Stimulated activated CD8-positive, alpha-beta memory T cell treated with anti-CD3 and anti-CD28 coated beads, Interleukin-7, amount 100 ng/mL, for 1 hour (primary cell): ENCODE measurements at places on chromosomes 11 and 22.

GRCh38 chr22:46090631-46091201, 59.6 kb upstream of the PPARA start:
- DNase-seq = no peak

- no peak for DNase-seq
Observed at GRCh38 chr22:49147617-49148175, 680.0 kb downstream of the BRD1 start.

DNA sequence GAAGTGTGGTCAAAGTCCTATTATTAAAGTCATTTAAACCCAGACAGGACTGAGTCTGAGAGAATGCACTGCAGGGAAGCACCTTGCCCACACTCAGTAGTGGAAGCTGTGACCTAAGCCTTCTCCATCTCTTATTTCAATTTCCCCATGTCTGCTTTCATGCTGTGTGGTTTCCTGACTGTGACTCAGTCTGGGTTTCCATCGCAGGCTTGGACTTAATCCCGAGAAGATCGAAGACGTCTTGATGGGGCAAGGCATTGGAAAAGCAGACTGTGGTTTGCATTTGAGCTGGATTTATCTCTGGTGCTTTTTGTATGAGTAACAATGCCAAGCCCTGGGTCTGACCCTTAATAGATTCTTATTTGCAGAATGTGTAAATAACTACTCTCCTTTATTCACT, 238.9 kb downstream of the NTM start:
- no peak for DNase-seq

DNA sequence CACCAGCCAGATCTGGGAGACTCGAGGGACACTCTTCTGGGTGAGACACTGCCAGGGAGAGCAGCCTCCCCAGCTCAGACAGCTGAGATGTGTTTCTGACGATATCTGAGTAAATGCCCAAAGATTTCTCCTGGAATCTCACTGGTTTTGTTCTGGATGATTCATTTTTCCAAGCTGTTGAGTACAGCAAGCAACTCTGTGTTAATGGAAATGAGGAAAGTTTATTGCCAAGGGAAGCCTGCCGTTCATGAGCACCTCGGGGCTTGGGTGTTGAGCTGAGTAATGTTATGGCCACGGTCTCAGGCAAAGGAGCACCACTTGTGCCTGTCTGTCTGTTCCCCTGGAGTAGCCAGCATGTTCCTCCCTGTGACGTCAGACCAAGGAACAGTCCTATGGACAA, 1132.4 kb downstream of the BRD1 start:
- DNase-seq = no peak

GRCh38 chr22:39279170-39279850, 34.5 kb upstream of the PDGFB start:
- no peak for DNase-seq

- DNase-seq = no peak
Observed at GRCh38 chr11:114167771-114168448, 108.4 kb downstream of the ZBTB16 start.

- DNase-seq = no peak
Observed at GRCh38 chr11:46281371-46281831, 3.9 kb downstream of the CREB3L1 start.

DNA sequence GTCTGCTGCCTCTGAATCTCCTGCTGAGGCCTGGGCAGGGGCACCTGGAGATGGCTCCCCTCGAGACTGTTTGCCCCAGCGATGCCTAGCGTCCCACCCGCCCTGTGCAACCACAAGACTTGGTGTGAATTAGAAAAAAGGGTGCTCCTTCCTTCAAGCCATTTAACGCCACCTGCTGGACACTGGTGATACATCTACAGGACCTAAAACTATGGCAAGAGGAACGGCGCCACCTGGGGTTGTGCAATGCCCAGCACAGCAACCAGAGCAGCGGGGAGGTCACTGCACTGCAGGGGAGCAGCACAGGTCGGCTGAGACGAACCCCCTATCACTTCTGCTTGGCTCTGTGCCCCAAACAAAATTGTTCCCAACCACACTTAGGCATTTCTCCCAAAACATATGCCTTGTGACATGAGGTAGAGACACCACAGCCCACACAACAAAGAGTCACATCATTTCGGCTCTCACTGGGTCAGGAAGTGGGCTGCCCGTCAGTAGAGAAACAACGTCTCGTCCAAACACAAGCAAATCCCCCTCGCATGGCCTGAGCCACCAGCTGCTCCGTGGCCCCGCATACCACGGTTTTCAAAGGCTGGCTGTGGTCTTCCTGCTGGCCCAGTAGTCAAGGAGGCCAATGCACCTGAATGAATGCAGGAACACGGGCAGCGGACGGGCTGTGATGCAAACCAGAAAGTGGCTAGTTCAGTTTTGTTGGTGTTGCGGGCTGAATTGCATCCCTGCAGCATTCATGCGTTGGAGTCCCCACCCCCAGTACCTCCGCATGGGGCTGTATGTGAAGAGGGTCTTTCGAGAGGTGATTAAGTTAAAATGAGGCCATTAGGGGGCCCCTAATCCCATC, 171.9 kb downstream of the SHANK2 start:
- DNase-seq = no peak

GRCh38 chr22:19880786-19881569, 26.3 kb upstream of the GNB1L start:
- no peak for DNase-seq

GRCh38 chr11:15826826-15827225, 529.5 kb downstream of the SOX6 start:
- no peak for DNase-seq

DNA sequence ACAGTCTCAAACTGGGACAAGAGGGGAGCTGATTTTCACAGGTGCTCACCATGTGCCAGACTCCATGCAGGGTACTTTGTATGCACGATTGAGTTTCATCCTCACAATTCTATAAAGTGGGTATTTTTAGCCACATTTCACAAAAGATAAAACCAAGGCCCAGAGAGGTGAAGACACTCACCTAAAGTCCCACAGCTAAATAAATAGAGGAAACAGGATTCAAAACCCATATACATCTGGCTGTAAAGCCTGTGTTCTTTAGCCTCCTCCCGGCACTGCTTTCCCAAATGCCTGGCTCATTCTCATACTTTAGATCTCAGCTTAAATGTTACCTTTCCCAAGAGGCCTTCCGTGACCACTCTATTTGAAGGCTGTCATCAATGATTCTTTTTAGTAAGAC, 13.2 kb upstream of the KCTD14 start:
- no peak for DNase-seq

- DNase-seq = no peak
Observed at GRCh38 chr11:107769189-107769588, 57.3 kb upstream of the SLN start.

DNA sequence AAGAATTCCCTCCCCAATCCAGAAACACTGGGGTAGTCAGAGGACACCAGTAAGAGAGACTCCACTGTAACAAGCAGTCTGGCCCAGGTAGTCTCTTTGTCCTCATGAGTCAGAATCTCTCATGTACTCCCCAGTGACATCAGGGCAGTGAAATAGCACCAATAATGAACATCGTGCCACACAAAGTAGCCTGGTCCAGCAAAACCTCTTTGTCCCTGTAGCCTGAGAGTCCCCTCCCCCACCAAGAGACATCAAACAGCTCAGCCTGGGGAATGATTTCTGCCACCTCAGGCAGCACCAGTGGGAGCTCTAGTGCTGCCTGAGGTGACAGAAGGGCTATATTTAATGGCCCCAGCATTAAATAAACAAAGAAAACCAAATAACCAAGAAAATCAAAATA, 88.1 kb downstream of the SBF2 start:
- DNase-seq = no peak

GRCh38 chr11:58745705-58746364, 14.1 kb upstream of the GLYAT start:
- no peak for DNase-seq

DNA sequence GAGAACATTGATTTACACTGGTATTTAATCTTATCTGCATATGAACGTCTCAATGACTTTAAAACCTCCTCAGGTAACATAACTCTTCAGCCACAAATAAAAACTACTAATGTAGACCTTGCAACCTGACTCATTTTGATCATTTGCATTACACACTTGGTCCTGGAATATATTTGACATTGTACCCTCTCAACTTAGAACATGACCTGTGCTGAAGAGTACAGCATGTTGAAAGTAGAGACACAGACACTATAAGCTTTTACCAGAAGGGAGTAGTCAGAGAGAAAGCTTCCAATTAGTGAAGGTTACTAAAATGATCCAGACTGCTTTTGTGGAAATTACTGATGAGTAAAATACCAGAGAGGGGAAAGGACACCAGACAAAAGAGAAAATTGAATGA, 390.6 kb upstream of the ANO3 start:
- DNase-seq = no peak

- DNase-seq = no peak
Observed at GRCh38 chr11:23087407-23087806, 227.1 kb upstream of the CCDC179 start.

- DNase-seq = no peak
Observed at GRCh38 chr11:7347611-7348431, 96.1 kb downstream of the SYT9 start.

- DNase-seq = no peak
Observed at GRCh38 chr22:28792491-28793383, 7.6 kb downstream of the XBP1 start.

- DNase-seq = no peak
Observed at GRCh38 chr22:41920271-41920976, 5.5 kb upstream of the SHISA8 start.

DNA sequence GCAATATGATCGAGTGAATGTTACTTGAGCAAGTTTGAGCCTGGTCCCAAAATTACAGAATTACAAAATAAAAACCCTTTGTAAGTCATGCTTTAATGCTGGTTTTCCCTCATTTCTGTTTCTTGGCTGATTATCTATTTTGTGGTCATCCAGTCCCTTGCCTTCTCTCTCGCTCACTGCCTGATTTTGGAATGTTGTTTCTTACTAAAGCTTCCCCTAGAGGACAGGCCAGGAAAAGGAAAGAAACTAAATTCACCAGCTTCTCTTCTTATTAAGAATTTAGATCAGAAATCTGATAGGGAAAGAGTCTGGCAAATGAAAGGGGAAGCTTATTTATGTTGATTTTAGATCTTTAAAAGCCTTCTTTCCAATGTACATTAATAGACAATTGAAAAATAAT, 16.6 kb upstream of the BDNF start:
- DNase-seq = no peak

- DNase-seq = no peak
Observed at GRCh38 chr22:49783036-49783746, 44.5 kb downstream of the BRD1 start.

GRCh38 chr11:40030867-40031266, 1428.6 kb downstream of the LRRC4C start:
- no peak for DNase-seq

DNA sequence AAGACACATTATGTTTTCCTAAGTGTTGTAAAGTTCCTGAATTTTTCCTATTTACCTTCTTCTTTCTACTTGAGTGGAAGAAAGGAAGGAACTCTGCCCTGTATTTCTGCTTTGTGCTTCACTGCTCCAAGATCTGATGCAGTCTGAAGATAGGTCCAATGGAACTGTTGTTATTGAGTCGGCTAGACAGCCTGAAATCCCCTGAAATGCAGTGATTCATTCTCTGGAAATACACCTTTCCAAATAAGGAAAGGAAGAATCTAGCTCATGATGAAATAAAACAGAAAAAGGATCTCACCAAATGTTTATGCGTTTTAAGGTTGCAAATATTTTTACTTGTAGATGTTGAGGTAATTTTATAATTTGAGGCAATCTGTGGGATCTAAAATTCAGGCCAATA, 322.8 kb downstream of the GUCY1A2 start:
- DNase-seq = no peak

DNA sequence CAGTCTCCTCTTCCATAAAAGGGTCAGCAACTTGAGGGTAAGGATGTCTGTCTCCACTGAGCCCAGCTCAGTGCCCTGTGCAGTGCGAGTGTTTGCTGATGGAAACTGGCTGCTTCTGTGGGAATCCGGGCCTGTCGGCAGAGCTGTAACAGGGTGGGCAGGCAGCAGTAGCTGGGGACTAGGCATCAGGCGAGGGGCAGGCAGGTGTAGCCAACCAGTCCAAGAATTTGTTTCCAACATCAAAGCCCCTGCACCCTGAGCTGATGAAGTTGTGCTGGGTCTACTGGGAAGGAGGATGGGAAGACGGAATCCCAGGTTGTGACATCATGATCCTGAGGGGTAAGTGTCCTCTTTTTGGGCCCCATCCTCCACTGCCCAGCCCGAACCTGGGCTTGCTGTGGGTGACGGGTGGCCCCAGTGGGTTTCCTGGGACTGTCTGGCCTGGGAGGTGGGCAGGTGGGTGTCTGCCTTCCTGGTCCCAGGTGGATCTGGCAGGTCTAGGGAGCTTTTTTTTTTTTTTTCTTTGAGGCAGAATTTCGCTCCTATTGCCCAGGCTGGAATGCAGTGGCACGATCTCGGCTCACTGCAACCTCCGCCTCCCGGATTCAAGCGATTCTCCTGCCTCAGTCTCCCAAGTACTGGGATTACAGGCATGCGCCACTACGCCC, 11.0 kb downstream of the SLC29A2 start:
- DNase-seq = no peak

DNA sequence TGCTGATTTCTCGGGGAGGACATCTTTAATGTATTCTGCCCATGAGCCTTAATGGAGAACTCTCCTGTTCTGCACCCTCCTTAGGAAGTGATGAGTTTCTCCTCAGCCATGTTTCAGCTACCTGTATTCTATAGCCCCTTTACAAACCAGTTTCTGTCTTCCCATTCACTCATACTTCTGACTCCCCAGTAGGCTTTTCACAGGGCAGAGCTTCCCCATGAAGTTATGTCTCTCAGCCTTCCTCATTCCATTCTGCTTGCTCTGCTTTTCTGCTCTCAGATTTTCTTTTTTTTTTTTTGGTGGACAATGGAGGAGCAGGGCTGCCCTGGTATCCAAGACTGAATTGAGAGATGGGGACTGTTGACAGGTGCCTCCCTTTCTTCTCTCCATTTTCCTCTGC, 4.3 kb upstream of the OR52R1 start:
- DNase-seq = no peak

GRCh38 chr11:504053-504993, 2.7 kb downstream of the RNH1 start:
- no peak for DNase-seq

DNA sequence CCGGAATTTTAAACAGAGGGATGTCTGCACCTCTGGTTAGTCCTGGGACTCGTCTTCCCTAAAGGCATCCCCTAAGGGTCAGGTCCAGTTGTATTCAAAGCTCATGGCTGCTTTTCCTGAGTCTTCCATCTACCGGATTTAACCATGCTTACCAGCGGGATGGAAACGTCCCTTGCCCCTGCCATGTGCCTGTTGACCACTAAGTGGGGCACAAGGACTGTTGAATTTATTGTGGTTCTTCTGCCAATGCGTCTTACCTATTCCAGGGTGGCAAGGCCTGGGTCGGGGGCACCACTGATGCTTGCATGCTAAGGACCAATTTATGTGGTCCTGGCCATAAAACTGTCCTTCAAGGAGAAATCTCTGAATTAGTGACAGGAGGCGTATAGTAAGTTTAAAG, 25.6 kb downstream of the ANKRD42 start:
- no peak for DNase-seq

GRCh38 chr11:65479184-65480145, 19.4 kb upstream of the MALAT1 start:
- DNase-seq = no peak
